ENCODE measurements at places on chromosomes 6 and 20. TPM values are rescaled to one million over a fixed set of nuclear protein-coding genes. Genes with fewer than 3 reads are reported as not detected.

ROS1 gene
- not detected for total RNA-seq

SIRPB1 gene
- 1.2 TPM for total RNA-seq

MBOAT1 gene
- total RNA-seq = 4.8 TPM

CALHM6 gene
- 0.44 TPM for total RNA-seq

ASIP gene
- total RNA-seq = not detected

SNAP25 gene
- total RNA-seq = 9.6 TPM

SPDEF gene
- not detected for total RNA-seq

CLVS2 gene
- under 0.01 TPM for total RNA-seq

C20orf144 gene
- total RNA-seq = 0.44 TPM

SEL1L2 gene
- not detected for total RNA-seq

WASF1 gene
- 17.3 TPM for total RNA-seq

ATG5 gene
- total RNA-seq = 48.0 TPM

CDKAL1 gene
- total RNA-seq = 23.1 TPM

RBBP8NL gene
- not detected for total RNA-seq

DNMT3B gene
- 3.8 TPM for total RNA-seq

PCK1 gene
- total RNA-seq = not detected

TFAP2C gene
- total RNA-seq = not detected

XKR7 gene
- under 0.01 TPM for total RNA-seq

REM1 gene
- not detected for total RNA-seq

TREML2 gene
- not detected for total RNA-seq

DEFB115 gene
- total RNA-seq = not detected

TCP11 gene
- 0.15 TPM for total RNA-seq

HLA-G gene
- total RNA-seq = not detected

PRELID3B gene
- total RNA-seq = 70.0 TPM

EPPIN gene
- total RNA-seq = not detected

SLC35F1 gene
- under 0.01 TPM for total RNA-seq

Measured in smooth muscle cell of trachea (primary cell).